Astrocyte (in vitro differentiated cells and primary cell): ENCODE measurements at places on chromosomes 3 and 15.

- no peak for DNase-seq
Measured at GRCh38 chr3:101154401-101154800, 161.2 kb upstream of the ABI3BP start.

DNA sequence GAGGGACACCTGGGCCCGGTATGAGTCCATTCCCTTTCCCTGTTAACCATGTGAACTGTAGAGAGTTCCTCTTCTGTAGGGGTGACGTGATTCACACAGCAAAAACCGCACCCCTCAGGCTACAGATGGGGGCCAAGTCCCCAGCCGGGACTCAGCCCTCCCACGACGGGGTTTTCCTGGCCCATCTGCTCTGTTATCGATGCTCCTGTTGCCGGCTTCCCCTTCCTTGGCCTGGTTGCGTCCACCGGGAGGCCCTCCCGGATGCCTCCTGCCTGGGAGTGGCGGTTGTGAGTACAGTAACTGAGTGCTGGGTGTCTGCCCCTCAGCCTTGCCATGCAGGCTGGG is 817 bp upstream of the PLXNA1 start:
- peak; percentile 33 for DNase-seq

- no peak for DNase-seq
Measured at GRCh38 chr15:67480741-67481140, 40.2 kb upstream of the C15orf61 start.

DNA sequence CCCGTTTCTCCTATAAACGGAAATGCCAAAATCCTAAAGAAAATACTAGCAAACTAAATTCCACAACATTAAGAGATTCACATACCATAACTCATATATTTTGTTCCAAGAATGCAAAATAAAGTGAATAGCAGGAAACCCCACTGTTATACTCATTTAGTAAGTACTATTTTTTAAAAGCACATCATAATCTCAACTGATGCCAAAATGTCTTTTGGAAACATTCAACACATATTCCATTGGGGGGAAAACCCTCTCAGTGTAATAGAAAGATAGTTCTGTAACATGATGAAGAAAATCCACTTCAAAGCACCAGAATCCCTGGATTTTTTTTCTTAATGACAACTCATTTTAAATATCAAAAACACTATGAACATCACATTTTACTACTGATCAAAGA is 93.0 kb upstream of the EIF1B start:
- no peak for DNase-seq

DNA sequence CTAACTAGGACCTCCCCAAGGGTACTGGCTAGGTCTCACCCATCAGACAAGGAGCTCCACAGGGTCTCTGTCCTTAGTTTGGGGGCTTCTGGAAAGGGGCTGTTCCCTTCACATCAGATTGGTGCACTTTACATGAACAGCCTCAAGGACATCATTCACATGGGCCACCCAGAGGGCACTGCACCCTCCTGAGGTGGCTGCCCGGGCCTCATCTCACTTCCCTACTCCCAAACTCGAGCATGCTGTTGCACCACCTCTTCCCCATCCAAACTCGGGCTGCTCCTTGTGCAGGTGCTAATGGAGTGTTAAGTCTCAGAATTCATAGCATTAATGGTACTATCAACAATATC is 48.1 kb downstream of the RAB11A start:
- no peak for DNase-seq

- no peak for DNase-seq
Measured at GRCh38 chr3:126677862-126678503, 23.1 kb upstream of the TXNRD3 start.

GRCh38 chr3:31004025-31004678 is 109.7 kb upstream of the GADL1 start:
- DNase-seq: peak; percentile 98

DNA sequence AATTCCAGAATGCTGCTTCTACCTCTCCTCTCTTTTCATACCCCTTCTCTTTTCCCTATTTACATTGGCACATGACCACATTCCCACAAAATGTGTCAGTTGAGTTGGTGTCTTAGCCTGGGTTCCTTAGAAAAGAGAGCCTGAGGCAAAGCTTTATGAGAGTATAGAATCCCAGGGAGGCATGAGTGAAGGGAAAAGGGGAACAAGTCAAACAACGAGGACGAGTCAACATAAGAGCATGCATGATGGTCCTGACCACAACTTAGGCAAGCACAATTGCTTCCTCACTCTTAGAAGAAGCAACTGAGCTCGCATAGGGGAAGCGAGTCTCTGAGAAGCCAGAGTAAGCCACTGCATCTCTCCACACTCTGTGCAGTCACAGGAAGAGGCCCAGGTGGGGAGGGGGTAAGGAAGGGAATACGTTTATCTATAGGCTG is 15.4 kb upstream of the ZNF774 start:
- DNase-seq: peak; percentile 68

GRCh38 chr15:55282284-55282833 is 7.3 kb downstream of the RAB27A start:
- peak; percentile 90 for DNase-seq

- DNase-seq: no peak
Measured at GRCh38 chr3:52265387-52265786, 13.1 kb downstream of the WDR82 start.

GRCh38 chr3:118505784-118506183 is 528.9 kb downstream of the IGSF11 start:
- DNase-seq: peak; percentile 2

DNA sequence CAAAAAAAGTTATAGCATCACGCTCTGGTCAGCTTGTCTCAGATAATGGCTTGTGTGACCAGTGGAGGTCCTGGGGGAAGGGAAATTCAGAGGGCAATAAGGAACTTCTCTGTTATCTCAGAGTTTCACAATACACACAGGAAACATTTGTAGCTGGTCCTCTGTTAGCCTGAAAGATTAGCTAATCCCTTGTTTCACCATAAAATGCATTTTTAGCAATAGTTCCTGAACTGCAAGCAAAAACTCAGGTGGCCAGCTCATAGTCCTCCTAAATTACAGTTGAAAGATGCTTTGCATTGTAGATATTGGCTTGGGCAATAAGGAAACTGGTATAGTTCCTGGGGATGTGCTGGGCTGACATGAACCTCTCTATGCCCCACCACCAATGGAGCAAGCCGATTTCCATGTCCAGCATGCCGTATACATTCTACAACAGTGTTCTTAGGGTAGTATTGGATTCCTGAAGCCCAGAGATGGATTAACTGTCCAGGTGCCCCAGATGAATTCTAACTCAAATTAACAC is 141.5 kb upstream of the TBL1XR1 start:
- peak; percentile 41 for DNase-seq

- no peak for DNase-seq
Measured at GRCh38 chr3:183218826-183219225, 34.2 kb upstream of the B3GNT5 start.

- DNase-seq: no peak
Measured at GRCh38 chr15:89335298-89336041, 846 bp upstream of the POLG start.

DNA sequence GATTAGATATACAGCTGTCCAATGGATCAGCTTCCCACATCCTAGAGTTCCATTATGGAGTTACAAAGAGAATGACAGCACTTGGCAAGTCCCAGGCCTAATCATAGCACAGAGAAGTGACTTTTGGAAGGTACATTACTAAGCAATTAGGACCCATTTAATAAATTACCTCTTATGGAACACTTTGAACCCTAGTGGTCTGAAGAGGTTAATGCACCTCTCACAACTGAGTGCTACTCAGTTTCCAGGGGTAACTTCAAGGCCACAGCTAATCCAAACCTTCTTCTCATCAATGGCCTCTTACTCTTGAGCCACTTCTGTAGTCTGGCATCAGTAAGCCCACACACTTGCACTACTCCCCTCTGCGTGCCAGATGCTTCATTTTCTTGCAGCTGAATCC is 34.9 kb upstream of the MEIS2 start:
- no peak for DNase-seq

DNA sequence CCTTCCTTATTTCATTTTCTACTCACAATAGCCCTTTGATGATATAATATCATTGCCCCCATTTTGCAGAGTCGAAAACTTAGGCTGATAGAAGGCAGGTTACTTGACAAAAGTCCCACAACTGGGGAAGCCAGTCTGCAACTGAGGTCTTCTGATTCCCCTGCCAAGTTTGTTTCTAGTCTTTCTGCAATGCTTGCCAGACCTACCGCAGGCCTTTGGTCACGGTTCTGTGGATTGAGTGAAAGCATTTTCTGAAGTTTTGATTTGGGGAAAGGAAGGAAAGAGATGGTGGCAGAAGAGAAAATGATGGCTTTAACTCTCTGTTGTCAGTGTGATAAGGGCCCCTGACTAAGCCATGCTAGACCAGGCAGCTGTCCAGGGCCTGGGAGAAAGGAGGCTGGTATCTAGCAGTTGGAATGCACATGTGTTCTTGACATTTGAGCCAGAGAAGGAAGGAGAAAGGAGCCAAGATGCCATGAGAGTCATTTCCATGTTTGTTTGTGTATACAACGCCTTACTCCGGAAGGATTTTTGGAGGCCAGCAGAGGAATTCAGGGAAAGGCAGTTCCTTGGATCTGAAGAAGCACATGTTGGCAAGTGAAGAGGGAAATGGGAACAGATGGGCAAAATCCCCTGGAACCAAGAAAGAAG is 29.9 kb downstream of the FAH start:
- DNase-seq: peak; percentile 76

DNA sequence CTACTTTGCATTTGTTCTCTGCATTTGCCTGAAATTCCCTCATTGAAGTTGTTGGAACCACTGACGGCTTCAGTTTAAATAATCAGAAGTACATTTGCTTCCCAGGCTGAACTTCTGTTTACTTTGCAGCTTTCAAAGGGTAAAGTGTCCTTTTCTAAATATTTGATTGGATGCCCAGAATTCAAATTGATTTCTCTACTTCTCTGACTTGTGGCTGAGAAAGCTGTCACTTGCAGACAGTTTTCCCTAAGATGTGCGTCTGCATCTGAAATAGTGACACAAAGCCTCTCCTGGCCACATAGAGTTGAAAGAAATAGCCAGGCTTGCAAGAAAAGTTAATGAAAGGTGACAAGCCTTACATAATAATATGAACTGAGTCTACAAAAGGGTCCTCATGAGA is 299.6 kb downstream of the THSD4 start:
- DNase-seq: no peak

DNA sequence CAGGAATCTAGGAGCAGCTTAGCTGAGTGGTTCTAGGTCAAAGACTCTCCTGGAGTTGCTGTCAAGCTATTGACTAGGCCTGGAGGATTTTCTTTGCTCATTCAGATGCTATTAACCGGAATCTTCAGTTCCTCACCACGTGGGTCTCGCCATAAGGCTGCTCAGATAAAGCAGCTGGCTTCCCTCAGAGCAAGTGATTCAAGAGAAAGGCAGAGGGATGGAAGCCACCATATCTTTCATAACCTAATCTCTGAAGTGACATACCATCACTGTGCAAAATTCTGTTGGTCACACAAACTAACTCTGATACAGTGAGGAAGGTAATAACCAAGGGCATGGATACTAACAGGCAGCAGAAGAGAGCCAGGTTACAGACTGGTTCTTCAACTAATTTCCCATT is 72.7 kb upstream of the FLNB start:
- no peak for DNase-seq

- DNase-seq: no peak
Measured at GRCh38 chr3:81580355-81580754, 181.1 kb downstream of the GBE1 start.

GRCh38 chr15:92808598-92809063 is 91.5 kb upstream of the CHD2 start:
- DNase-seq: peak; percentile 72

GRCh38 chr3:45693941-45694521 is 4.8 kb downstream of the SACM1L start:
- DNase-seq: peak; percentile 45

DNA sequence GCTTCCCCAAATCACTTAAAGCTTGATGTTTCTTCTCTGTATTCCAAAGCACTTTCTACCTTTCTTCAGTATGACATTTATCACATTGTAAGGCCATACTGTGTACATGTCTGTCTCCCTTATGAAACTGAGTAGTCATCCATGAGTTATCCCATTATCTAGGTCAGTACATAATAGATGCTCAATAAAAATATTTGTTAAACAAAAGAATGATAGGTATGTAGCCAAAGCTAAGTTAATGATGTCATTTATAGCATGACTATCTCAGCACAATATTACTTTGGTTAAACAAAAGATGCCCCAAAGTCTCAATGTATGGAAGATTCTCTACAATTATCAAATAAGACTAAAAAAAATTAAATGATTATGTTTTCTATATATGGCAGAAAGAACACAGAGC is 3.1 kb upstream of the TMCO5A start:
- peak; percentile 3 for DNase-seq

DNA sequence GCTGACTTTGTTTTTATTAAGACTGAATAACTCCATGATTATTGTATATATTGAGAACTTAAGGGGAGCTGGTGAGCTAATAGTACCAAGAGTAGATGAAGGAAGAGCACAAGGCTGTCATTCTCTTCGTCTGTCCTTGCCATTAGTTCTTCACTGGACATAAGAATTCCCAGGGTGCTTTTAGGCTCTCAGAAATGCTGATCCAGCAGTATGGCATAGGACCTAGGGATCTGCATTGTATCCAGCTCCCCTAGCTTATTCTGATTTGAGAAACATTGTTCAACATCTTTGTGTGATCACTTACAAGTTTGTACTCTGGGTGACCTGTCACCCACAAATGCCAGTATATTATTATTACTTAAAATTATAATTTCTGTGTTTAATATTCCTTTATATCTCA is 47.6 kb downstream of the CEP63 start:
- DNase-seq: no peak

GRCh38 chr15:39669661-39670060 is 88.8 kb downstream of the THBS1 start:
- no peak for DNase-seq

GRCh38 chr15:33458421-33458820 is 147.7 kb downstream of the RYR3 start:
- DNase-seq: no peak

DNA sequence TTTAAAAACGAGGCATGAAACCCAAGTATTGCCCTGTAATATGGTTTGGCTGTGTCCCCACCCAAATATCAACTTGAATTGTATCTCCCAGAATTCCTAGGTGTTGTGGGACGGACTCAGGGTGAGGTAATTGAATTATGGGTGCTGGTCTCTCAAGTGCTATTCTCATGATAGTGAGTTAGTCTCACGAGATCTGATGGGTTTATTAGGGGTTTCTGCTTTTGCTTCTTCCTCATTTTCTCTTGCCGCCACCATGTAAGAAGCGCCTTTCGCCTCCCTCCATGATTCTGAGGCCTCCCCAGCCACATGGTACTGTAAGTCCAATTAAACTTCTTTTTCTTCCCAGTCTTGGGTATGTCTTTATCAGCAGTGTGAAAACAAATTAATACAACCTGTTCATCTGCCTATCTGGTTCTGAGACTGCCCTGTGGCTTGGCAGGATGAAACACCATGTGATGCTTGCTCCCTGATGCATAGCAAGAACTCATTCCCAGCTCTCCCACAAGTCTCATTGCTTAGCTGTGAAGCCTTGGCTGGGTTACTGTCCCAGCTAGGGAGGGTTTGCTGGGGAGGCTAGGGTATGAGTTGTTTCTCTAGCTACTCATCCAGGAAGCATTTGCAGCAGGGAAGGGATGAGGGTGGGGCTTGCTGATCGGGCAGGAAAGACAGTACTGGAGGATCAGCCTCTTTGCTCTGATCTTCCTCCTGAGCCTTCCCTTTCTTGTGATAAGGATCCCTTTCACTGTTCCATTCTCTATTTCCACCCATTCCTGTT is 3.7 kb upstream of the SQOR start:
- peak; percentile 91 for DNase-seq

GRCh38 chr15:64333986-64334929 is 21.7 kb downstream of the CSNK1G1 start:
- peak; percentile 38 for DNase-seq

GRCh38 chr3:42101481-42101880 is 10.3 kb downstream of the TRAK1 start:
- no peak for DNase-seq
